ENCODE measurements at places on chromosomes 7 and 10. TPM values are rescaled to one million over a fixed set of nuclear protein-coding genes. Genes with fewer than 3 reads are reported as not detected.

DNA sequence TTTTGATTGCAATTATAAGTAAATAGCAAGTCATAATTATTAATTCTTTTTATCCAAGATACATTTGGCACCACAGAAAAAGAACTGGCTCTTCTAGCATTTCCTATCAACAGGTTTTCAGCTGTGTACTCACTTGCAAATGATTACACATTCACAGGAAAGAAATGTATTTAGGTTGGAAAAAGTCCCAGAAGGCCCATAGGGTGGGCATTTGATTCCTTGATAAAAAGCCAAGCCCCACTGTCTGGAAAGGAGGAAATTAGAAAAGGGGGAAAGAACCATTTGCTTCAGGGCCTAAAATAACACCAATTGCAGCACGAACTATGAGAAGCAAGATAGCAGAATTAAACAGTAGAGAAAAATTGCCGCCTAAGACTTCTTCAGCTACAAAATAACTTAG lies 80.8 kb upstream of the COL1A2 start:
- DNase-seq = no peak

GRCh38 chr7:77799078-77799964 lies 748 bp downstream of the PHTF2 start:
- DNase-seq = no peak

- DNase-seq = no peak
Observed at GRCh38 chr10:68561865-68562649, 1.9 kb downstream of the TET1 start.

GRCh38 chr7:22238354-22239311 lies 118.3 kb downstream of the RAPGEF5 start:
- DNase-seq = no peak

DNA sequence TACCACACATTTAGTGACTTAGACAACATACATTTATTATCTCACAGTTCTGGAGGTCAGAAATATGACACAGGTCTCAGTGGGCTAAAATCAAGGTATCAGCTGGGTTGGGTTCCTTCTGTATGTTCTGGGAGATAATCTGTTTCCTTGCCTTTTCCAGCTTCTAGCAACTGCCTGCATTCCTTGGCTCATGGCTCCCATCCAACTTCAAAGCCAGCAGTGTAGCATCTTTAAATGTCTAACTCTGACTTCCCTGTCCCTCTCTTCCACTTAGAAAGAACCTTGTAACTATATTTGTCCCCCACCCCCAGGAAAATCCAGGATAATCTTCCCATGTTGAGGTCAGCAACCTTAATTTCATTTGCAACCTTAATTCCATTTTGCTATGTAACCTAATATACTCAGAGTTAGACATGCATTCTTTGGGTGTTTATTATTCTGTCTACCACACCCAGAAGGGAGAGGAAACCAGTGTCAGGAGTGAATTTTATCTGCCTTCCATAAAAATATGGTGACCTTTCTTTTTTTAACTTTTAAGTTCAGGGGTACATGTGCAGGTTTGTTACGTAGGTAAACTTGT lies 57.3 kb upstream of the SMIM30 start:
- DNase-seq = no peak

ZNRF2 gene
- total RNA-seq = 30.5 TPM

SLC26A4 gene
- total RNA-seq = 0.48 TPM

PRLHR gene
- not detected for total RNA-seq

CYP3A5 gene
- 15.4 TPM for total RNA-seq

LIPF gene
- total RNA-seq = not detected

PAOX gene
- 8.6 TPM for total RNA-seq
